ENCODE measurements at places on chromosomes 2 and 18.
A peak's percentile ranks its signal among the peaks of the same experiment; 100 is the strongest.

DNA sequence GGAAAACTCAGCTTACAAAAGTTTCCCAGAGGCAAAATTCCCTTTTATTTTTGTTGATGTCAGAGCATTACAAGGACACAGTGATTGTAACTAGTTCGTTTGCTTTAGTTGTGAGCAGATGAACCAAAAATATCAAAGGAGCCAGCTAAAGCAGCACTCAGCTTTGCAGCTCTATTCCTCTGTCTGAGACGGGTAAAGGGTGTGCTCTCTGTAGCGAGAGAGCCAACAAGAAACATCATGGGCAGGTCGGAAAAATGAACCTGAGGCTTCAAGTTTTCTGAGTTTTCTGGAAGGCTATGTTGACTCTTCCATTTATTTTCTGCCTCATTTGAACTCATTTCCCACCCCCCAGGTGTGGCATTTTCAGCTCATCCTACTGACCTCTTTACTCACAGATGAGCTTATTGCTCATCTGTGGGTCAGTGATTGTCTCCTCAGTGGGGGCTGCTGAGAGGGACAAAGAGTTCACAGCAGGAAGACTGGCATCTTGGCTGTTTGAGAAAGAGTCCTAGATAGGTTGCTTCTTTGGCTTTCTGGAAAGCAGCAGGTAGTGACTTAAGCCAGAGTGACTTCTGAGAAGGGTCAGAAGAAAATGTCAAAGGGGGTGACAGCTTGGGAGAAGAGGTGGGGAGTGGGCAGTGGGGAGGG lies 66.6 kb upstream of the EPC2 start:
- no peak for DNase-seq

- DNase-seq: no peak
These were observed 33.4 kb downstream of the XRCC5 start for GRCh38 chr2:216142540-216142939.

- no peak for DNase-seq
These were observed 18.1 kb downstream of the BCL2L11 start for GRCh38 chr2:111138839-111139238.

GRCh38 chr2:144643537-144644336 lies 123.8 kb upstream of the ZEB2 start:
- DNase-seq: no peak

GRCh38 chr2:20524412-20525040 lies 77.7 kb downstream of the RHOB start:
- DNase-seq: no peak

DNA sequence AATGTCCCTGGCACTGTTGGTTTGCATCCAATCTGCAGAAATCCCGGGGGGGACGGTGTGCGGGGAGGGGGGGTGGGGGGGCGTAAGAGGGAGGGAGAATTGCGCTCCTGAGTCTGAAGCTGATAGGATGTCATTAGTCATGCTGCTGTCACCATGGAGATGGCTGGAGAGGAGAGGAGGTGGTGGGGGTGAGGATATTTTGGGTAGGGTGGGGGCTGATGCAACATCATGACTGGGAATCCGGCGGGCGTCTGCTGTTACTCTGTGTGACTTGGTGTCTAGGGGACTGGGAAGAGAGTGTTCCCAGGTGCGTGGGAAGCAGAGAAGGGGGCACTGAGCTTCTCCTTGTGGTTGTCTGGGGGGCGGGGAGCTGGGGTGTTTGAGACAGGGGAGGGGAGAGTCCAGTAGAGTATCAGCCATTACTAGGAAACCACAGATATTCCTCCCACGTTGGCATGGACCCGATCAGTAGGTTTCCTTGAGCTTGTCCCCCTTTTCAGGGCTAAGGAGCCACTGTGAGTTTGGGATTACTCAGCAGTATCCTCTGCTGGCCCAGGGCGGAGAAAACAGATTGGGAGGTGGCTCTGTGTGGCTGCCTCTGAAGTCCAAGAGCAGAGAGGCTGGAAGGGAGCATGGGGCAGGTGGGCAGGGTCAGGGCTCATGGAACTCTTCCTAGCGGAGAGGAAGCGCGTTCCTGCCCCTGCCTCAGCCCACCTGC lies 18.9 kb downstream of the TET3 start:
- no peak for DNase-seq

GRCh38 chr2:181458871-181459270 lies 1.7 kb downstream of the ITGA4 start:
- DNase-seq: no peak

DNA sequence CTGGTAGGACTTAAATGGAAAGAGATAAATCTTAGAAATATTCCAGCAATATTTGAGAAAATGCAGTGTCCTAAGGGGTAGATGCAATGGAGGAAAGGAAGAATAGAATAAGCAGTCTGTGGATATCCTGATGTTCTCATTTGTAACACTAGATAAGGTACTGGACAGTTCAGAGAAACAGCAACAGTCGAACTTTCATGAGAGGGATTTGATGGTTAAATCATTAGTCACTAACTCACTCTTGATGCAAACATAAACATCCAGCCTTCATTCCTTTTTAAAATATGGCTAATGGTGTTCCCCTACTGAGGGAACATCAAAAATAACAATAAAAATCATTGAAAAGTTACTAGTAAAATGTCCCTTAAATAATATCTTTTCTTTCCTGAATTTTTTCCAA lies 211.4 kb upstream of the SLC39A10 start:
- no peak for DNase-seq

DNA sequence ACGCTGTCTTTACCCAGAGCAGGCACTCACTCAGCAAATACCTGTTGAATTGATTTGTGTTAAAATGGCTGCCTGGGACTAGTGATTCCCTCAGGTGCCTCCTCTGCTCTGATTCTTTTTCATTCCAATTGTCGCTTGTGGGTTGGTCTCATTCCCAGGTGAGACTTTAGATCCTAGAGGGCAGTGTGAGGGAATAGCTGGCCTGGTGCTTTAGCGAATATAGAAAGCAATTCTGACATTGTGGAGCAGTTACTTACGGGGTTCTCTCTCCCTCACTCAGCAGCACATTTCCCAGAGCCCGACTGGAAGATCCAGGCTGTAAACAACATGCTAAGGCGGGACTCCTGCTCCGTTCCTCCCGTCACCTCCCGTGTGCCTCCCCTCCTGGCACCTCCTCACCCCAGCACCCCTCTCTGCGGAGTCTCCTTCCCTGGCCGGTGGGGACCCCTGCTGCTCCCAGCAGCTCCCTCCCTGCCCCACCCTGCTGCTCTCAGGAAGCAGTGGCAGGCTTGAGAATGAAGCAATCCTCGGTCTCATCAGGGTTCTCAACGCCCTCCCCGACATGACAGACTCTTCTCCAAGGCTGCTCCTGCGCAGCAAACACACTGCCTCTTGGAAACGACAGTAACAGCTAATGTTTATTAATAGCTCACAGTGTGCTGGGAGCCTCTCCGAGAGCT lies 26.9 kb downstream of the CELF4 start:
- DNase-seq: no peak

DNA sequence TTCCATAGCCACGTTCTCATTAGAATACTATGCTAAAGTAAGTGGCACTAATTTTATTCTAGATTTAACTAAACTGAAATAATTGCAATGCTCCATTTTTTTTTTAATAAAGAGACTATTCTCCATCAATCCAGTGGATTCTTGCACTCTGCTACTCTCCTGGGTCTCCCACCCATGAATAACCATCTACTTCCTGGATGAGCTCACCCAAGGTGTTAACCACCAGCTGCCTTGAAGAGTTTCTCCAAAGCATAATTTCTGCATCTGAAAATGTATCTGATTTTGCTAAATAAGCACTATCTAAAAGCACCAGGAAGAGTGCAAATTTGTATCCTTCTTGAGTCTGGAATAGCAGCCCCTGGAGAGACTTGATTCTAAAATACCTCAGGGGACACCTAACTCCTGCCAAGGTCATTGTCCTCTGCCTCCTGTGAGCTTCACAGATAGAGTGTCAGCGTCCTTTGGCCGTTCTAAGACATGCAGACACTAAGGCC lies 41.6 kb upstream of the SH3BP4 start:
- no peak for DNase-seq

DNA sequence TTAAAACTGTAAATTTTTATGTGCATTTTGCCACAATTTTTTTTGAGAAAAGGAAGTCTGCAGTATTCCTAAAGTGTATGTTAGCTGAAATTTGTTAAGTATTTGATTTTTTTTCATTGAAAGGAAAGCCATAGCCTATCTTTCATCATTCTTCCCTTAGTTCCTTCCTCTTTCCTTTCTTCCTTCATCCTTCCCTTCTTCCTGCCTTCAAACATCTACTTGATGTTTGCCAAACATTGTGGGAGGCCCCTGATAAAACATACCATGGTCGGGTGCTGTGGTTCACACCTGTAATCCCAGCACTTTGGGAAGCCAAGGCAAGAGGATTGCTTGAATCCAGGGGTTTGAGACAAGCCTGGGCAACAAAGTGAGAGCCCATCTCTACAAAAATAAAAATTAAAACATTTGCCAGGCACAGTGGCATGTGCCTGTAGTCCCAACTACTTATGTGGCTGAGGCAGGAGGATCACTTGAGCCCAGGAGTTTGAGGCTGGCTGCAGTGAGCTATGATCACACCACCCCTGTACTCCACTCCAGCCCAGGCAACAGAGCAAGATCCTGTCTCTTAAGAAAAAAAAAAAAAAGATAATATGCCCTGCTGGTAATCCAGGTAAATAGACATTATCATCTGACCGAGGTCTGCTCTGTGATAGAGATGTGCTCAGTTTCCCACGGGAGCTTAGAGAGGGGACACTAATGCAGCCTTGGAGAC lies 278.4 kb upstream of the STON1 start:
- DNase-seq: no peak

DNA sequence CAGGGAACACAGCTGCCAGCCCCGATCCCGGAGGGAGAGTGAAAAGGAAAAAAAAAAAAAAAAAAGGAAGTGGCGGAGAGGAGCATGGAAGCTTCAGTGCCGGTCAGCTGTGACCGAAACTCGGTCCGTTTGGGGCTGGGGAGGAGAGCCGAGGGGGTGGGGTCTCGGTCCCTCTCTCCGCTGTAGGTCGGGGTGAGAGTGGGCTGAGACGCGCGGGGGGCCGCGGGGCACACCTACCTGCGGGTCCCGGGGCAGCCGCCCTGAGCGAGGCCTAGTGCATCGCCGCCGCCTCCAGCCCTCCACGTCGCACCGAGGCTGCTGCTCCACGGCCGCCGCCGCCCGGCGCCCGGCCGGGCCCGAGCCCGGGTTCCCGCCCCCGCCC lies 536 bp downstream of the VPS54 start:
- DNase-seq: peak; percentile 13

DNA sequence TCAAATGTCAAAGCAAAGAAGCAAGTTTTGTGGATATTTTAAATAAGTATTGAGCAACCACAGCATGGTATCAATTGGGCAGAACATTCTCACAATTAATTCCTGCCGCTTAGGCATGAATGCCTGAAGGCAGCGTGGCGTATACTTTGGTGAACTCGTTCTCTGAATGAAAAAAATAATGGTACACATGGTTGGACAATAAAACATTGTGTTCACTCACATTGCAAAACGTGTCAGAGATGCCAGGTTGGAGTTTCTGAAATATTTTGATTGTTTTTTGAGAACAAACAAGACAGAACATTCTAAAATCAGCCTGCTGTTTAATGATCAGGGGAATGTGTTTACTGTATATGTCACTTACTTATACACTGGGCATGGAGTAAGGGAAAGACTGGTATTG lies 254.2 kb downstream of the CDH2 start:
- DNase-seq: no peak

DNA sequence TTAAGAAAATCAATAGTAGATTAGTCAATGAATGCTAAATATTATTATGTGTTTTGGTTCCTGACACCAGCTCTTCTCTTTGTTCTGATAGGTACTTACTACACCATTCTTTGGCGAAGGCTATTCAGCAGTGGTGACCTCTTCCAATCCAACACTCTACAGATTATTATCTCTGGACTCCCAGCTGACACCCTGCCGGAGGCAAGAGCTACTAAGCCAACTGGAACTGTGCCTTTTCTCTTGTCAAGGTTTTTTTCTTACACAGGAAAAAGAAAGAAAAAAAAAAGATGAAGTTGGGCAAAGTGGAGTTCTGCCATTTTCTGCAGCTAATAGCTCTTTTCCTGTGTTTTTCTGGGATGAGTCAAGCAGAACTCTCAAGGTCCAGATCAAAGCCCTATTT lies 11.7 kb downstream of the CDH7 start:
- no peak for DNase-seq

- no peak for DNase-seq
These were observed 25.3 kb upstream of the TNS1 start for GRCh38 chr2:218028189-218028495.

DNA sequence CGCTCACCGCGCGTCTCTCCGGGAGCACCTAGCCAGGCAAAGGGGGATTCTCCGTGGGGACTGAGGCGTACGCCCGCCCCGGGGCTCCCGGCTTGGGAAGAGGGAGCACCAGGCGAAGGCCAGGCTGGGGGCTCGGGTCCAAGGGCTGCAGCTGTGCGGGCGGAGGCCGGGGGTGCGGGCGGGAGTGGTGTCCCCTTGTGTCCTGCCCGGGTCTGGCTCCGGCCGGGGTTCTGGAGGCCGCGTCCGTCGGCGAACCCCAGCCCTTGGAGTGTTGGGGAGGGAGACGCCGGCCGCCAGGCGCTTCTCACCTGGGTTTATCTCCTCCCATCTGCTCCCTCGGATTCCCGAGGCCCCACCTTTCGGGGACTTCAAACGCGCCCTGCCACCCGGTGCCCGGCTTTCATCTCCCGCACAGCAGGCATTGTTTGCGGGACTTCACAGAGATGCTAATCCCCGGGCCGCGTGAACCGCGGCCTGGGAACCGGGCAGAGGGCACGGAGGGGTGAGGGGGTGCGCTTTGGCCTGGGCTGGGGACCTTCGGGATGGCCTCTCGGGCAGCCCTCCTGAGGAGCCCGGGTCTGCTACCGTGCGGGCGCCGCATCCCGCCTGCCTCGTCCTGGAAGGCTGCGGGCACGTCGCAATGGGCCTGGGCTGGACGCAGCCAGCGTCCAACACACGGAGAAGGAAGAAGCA lies 5.0 kb upstream of the GBX2 start:
- no peak for DNase-seq

- no peak for DNase-seq
These were observed 53.5 kb downstream of the KCMF1 start for GRCh38 chr2:85024372-85025047.

GRCh38 chr18:43405097-43405496 lies 127.8 kb upstream of the SYT4 start:
- DNase-seq: no peak

DNA sequence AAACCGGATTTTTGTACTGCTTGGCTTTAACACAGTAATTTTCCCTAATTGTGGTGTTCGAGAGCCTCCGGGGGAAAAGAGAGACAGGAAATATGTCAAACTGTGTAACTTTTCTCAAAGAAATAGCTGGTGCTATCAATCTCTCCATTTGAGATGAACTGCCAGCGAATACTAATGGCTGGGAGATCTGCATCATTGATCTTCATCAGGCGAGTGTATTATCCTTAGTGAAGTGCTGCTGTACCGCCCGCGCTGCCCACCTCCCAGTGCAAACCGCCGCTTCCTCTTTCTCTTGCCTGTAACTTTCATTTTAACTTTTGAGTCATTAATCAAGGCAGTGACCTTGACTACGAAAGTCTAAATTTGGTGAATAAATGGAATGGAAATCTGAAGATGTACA lies 246.1 kb upstream of the ST6GAL2 start:
- no peak for DNase-seq

GRCh38 chr2:186950694-186951093 lies 101.7 kb upstream of the ZSWIM2 start:
- no peak for DNase-seq
